EL (cell line): ENCODE measurements at places on chromosomes 7 and 10.

DNA sequence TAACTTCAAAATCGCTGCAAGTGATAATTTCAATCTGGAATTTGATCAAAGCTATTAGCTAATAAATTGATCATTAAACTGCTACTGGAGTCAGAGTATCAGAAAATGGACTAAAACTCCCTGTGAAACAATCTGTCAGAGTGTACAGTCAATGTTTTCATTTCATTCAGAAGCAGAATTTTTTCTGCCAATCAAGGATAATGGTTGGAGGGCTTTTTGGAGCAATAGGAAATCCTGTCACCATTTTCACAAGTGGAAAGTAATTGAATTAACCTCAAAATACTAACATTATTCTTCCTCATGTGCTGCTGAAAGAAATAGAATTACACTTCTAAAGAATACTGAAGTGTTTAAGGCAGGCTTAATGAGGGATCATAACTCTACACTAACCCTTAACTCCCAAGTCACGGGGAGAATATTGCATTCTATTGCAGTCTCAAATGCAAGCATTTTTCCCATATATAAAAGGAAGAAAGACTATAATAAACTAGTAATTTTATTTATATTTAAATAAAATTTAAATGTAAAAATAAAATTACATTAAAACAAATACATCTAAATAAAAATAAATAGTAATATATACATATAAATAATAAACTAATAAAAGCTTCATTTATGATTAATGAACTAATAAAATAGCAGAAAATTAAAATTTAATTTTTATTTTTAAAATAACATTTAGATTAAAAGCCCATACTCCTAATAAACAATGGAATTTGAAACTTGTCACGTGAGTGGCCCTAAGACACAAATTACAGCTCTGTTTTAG lies 67.1 kb downstream of the SEMA3E start:
- no peak for DNase-seq

DNA sequence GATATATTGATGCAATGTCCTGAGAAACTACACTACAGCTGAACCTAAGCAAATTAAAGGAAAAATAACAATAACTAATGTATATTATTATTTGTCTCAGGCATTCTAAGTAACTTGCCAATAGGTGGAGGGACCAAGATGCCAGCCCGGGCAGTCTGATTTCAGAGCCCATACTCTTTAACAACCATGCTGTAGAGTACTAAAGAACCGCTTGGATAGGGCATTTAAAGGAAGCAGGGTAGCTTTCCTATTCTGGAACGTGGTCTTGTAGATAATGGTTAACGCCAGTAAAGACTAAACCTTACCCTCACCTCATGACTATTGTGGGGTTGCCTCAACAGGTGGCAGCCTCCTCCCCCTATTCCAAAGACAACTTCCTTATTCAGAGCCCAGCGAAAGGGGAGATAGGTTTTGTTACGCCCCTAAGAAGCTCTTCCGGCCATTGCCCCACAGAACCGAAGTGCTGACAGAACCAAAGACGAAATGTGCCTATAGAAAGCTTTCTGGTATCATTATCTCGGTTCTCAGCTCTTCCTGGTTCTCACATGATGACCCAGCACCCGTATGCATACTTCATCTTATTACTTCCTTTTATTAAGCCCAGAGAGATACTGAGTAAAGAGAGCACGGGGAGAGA lies 707 bp upstream of the C1GALT1 start:
- peak; percentile 50 for DNase-seq

DNA sequence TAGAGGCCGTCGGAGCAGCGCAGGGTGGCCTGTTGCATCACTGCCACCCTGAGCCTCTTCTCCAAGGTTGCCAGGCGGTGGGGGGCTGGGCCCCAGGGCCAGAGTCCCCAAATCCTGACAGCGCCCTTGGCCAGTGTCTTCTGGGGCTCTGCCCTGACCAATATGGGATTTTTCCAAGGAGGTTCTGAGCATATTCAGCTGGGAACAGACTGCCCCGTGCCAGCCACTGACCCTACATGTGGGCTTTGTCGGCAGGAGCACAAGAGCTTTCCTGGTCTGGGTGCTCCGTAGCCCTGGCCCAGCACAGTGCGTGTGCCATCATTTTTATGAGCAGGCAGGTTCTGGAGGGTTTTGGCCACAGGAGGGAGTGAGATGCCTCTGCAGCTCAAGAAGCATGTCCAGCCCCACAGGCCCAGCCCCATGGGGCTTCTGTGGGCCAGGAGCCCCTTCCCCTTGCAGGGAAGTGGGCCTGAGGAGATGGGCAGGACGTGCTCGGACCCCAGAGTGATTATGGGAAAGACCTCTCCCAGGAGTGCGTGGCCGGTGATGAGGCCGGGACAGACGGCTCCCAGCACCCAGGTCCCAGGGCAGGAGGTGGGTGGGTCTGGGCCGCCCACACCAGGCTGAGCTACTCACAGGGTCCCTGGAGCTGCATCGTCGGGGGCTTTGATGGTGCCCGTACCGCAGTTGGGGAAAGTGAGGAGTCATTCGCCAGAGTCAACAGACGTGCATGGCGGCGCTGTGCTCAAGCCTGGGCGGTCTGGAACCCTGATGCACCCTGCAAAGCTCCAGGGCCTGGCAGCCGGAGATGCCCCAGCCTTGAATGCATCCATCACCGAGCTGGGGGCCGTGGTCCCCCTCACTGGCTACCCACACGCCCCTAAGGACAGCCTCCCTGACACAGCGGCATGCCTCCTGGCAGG lies 66.6 kb downstream of the PWWP2B start:
- DNase-seq, result no peak

- peak; percentile 94 for DNase-seq
Observed at GRCh38 chr7:80542398-80542797, 30.5 kb upstream of the GNAT3 start.

DNA sequence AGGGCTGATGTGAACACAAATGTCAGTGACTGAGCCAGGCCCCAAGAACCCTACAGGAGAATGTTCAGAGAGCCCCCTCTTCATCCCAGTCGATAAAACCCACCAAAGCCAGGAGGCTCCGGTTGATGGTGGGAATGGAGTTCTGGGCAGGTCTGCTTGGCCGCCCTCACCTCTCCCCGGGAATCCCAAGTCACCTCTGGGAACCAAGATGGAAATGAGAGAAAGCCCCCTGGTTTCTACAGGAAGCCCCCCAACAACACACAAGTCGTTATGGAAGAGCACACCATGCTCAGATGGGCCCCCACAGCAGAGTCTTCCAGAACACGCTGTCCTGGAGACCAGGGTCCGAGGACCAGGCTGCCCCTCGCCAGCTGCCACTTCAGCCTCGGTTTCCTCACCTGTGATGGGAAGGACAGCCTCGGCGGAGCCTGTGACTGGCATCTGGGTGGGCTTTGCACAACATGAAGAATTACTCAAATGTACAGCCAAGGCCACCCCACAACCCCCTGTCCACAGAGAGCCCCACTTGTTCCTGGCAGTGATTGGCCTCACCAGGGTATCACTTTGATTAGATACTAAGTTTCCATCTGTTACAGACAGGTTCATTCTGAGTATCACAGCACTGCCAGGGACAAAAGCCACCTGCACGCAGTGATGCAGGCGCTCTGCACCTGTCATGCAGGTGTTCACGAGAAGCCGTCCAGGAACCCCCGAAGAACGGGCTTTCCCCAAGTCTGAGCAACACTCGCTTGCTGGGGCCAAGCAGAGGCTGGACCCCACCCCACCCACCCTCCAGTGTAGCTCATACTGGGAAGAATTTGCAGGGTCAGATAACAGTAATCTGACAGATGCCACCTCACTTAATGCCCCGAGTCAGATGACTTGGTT lies 57.6 kb downstream of the MKI67 start:
- no peak for DNase-seq

DNA sequence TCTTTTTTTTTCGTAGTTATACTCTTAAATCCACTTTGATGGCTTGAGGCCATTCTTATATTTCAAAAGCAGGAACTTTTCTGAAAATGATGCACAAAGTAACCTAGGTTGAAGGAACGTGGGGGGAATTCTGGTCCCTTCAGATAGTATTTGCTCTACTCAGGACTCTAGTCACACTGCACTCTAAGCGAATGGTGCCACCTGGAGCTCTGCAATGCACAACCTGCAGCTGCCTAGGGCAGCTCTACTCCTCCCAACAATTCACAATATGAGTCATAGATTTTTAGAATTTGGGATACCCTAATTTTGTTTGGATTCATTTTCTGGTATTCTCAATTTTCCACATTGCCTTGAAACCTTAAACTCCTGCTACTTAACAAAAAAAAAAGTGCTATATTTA lies 17.3 kb downstream of the SYPL1 start:
- no peak for DNase-seq

- no peak for DNase-seq
Observed at GRCh38 chr7:148967032-148967372, 61.3 kb downstream of the PDIA4 start.

DNA sequence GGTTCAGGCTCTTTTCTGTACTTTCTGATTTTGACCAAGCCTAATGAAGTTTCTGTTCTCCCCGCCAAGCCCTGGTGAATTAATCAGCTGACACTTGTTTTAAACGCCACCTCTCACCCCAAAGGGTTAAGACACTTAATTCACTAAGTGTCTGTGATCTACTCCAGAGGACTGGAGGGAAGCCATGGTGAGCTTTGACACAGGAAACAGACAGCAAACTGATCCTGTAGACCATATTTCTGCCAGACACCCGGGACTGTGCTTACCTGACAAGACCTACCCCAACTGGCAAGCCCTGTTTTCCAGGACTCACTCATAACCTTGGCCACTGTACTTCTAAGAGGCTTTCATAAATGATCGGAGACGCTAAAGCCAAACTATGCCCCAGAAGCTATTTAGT lies 126.0 kb downstream of the STRA8 start:
- no peak for DNase-seq

DNA sequence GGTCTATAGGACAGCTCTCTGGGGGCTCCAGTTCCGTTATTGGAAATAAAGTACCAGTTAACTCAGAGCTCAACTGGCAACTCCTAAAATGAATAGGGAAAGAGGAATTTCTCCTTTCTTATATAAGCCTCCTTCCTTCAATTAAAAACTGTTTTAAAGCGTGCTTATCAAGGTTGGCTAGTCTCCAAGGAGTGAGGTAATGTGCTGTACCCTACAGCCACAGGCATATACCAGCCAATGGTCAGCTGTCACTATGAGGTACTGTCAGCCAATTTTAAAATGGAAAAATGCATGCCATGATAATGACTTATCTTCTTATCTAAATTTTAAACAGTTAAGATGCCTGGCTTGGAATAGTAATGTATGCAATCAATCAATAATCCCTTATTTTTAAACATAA lies 76.2 kb downstream of the PLCE1 start:
- DNase-seq, result peak; percentile 63

GRCh38 chr10:107054469-107055156 lies 109.9 kb downstream of the SORCS1 start:
- no peak for DNase-seq

- DNase-seq, result peak; percentile 67
Observed at GRCh38 chr10:72834183-72834825, 59.2 kb upstream of the OIT3 start.

GRCh38 chr10:3805791-3806461 lies 20.9 kb upstream of the KLF6 start:
- DNase-seq, result peak; percentile 88

DNA sequence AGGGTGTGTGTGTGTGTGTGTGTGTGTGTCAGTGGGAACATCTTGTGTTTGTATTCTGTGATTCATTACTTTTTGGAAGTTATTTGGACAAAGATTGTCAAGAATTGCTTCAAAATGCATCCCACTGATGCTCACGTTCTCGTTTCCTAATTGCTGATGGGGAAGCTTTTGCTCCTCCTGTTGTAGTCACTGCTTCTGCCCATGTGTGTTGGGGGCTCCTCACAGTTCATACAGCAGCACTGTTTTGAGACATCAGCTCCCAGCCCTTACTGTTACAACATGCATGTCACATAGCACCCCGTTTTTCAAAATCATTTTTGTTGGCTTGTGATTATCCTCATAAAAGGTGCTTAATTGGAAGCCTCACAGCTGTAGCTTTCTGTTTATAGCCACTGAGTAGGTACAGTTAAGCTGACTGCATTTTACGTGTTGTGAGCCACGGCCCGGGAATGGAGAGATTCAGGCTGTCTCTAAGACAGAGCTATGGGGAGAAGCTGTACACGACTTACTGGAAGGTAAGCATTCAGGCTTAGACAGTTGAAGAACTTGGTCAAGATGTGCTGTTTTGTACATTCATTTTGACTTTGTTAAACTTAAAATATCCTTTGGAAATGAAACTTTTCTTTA lies 87.4 kb downstream of the BICC1 start:
- no peak for DNase-seq

GRCh38 chr7:604001-604883 lies 84.6 kb upstream of the PDGFA start:
- peak; percentile 79 for DNase-seq

DNA sequence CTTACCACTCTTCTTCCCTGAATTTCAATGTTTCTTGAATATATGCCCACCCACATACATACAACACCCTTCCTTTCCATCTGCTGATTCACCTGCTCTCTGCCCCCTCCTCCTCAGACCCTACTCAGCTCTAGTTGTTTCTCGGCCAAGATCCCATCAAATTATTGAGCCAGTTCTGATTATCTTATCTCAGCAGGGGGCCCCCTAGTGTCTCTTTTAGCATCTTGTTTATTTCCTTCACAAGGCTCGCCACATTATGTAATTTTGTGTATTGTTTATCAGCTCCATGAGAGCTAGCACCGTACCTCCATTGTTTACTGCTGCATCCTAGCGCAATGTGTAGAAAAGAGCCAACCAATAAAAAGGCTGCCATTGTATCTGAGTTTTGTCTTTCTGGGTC lies 71.9 kb downstream of the FAM13C start:
- DNase-seq, result no peak

DNA sequence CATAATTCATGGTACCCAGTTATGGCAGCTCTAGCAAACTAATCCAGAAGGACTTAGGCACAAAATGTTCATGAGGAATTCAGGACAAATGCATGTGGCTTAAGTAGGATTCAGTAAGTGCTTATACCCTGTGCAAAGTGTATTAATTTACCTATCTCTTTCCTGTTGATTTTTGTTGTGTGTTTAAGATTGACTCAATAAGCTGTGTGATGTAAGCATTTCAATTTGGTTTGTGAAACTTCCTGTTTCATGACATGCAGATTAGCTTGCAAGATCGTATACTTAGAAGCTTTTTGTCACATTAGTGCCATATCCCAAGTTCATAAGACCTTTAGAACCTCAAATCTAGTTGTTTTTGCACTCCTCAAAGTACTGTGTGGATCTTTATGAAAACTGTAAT lies 416.7 kb downstream of the ARL4A start:
- no peak for DNase-seq

DNA sequence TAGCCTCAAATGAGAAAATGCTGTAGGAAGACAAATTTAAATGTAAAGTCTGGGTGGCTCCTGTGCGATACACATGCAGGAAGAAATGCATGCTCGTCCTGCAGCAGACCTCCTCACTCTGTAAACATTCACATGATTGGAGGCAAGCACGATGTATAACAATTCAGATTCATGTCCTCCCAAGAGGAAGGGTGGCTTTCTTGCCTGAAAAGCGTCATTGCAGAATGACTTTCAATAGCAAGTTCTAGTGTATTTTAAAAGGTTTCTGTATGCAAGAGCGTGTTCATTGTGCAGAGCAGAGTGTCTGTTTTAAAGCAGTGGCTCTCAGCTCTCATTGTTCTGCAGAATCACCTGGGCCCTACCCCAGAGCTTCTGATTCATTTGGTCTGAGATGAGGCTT lies 170.3 kb upstream of the CELF2 start:
- no peak for DNase-seq

GRCh38 chr10:100509241-100509840 lies 10.3 kb downstream of the SEC31B start:
- DNase-seq, result no peak

GRCh38 chr10:131290781-131291180 lies 20.7 kb downstream of the TCERG1L start:
- no peak for DNase-seq
